AG20443 (cell line): ENCODE measurements at places on chromosomes 13 and 19.

DNA sequence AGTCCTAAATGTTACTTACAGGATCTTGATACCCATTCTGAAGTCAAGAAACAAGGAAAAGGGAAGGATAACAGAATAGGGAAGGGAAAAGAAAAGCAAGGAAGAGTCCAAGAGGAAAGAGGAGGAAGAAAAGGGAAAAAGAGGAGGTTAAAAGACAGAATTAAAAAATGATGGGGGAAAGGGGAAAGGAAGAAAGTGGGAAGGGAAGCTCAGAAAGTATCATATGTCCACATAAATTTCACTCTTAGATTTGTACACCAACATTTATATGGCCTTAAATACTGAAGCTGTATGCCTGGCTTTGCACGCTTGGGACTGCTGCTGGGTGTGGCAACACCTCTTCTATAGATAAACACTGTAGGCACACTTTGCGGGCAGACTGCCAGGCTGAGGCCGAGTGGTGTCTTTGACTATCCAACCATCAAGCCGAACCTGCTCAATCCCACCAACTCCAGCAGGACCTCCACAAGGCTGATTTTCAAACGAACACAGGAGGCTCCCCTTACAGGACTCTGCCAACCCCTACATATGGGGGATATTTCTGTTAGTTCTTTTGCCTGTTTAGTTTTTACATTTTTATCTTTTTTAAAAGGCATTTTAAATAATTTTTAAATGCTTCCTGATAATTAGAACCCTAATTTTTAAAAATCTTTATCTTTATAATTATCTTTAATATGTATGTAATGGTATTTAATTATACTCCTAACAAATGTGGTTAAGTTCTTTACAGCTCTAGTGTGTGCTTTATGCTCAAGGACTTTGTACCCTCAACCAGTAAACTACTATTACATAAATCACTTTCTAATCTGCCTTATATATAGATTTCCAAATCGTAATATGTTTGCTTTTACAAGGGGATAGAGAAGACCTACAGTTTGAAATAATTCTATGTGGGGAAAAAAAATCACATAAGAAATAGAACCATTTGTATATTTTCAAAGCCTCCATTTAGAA lies 154.2 kb downstream of the DIAPH3 start:
- DNase-seq = no peak

- no peak for DNase-seq
These were observed 2.1 kb downstream of the P2RY11 start for GRCh38 chr19:10113592-10113963.

GRCh38 chr19:42461700-42462324 lies 19.1 kb upstream of the CXCL17 start:
- no peak for DNase-seq

- peak; percentile 32 for DNase-seq
These were observed 48.0 kb downstream of the RFX2 start for GRCh38 chr19:6062274-6062673.

DNA sequence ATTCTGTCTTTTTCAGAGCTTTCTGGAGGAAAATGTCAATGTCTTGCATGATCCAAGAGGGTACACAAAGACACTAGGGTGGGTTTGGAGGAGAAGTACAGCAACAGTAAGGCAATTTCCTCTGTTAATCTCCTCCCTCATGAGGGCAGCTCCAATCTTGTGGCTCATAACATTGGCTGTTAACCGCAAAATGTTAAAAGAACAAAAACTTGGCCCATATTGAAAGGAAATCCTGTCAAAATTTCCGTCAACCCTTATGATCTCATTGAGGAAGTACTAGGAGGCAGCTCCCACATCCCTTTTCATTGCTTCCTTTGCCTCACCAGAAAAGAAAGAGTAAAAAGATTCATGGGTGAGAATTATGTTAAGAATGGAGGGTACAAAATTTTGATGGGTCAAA lies 11.6 kb downstream of the OXGR1 start:
- DNase-seq = no peak

DNA sequence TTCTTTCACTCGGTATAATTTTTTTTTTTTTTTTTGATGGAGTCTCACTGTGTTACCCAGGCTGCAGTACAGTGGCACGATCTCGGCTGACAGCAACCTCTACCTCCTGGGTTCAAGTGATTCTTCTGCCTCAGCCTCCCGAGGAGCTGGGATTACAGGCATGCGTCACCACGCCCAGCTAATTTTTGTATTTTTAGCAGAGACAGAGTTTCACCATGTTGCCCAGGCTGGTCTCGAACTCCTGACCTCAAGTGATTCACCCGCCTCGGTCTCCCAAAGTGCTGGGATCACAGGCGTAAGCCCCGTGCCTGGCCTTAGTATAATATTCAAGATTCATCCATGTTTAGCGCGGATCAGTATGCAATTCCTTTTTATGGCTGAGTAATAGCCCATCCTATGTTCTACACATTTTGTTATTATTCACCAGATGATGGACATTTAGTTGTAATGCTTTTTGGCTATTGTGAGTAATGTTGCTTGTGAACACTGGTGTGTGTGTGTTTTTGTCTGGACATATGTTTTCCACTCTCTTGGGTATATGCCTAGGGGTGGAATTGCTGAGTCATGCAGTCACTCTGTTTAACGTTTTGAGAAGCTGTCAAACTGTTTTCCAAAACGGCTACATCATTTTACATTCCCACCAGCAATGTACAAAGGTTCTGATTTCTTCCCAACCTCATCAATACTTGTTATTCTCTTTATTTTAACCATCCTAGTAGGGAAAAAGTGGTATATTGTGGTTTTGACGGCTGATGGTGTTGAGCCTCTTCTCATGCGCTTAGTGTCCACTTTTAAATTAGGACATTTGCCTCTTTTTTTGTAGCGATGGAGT lies 22.9 kb downstream of the PLEKHF1 start:
- no peak for DNase-seq

- no peak for DNase-seq
These were observed 491.0 kb downstream of the SLITRK5 start for GRCh38 chr13:88162076-88162702.
